ENCODE measurements at places on chromosomes 4 and X. TPM values are rescaled to one million over a fixed set of nuclear protein-coding genes. Genes with fewer than 3 reads are reported as not detected.

IL13RA1 gene
- total RNA-seq: 29.6 TPM

EXOC1 gene
- total RNA-seq: 13.6 TPM

SLIT2 gene
- 25.2 TPM for total RNA-seq

CHRNA9 gene
- total RNA-seq: not detected

DNA sequence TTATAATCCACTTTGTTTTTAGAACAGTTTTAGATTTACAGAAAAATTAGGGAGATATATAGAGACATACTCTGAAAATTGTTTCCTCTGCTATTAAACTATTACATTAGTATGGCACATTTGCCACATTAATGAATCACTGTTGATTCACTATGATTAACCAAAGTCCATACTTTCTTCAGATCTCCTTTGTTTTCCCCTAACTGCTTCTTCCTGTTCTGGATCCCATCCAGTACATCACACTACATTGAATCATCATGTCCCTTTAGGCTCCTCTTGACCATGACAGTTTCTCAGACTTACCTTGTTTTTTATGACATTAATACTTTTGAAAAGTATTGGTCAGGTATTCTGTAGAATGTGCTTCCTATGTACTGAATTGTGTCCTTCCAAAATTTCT, 109.2 kb upstream of the EDNRA start:
- H3K4me3 ChIP-seq: no peak overlapping the region
- no peak overlapping the region for H3K27ac ChIP-seq
- H3K4me1 ChIP-seq: no peaks in the 10 kb centered on the region
- H3K27me3 ChIP-seq: no peaks in the 10 kb centered on the region

- no peak overlapping the region for H3K27ac ChIP-seq
- no peaks in the 10 kb centered on the region for H3K27me3 ChIP-seq
- H3K4me1 ChIP-seq: no peaks in the 10 kb centered on the region
Observed at GRCh38 chr4:150974750-150975149, 40.3 kb downstream of the LRBA start.

DNA sequence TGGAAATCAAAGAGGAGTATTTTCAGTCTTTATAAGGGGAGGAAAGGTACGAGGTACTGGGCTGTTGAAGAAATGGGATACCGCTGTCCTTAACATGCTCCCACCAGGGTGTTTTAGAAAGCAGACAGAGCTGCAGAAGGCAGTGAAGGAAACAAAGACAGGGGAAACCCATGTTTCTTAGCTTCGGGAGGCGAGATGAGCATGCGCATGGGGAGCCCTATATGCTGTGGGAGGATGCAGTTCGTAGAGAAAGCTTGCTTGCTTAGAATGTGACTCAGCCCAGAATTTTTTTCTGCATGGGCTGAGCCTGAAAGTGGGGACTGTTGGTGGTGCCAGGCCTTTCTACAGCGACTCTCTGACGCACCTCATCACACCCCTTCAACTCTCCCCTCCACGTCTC, 28.8 kb upstream of the SCOC start:
- H3K27me3 ChIP-seq: no peaks in the 10 kb centered on the region
- H3K36me3 ChIP-seq: no peaks in the 10 kb centered on the region
- H3K27ac ChIP-seq: no peak overlapping the region

Data from ascending aorta (tissue), 2 donors.